H1 (cell line): ENCODE measurements at places on chromosomes 13 and 19. TPM values are rescaled to one million over a fixed set of nuclear protein-coding genes. Genes with fewer than 3 reads are reported as not detected.
A peak's percentile ranks its signal among the peaks of the same experiment; 100 is the strongest.

- H3K27me3 ChIP-seq = no peaks in the 10 kb centered on the region
- no peak for DNase-seq
- H3K4me3 ChIP-seq = no peak overlapping the region
- H3K36me3 ChIP-seq = peaks cover 45% of the 10 kb centered on the region
- H3K27ac ChIP-seq = no peak overlapping the region; the same call in 1 of the 2 replicates
Measured at GRCh38 chr19:1577929-1578618, 9.9 kb upstream of the MEX3D start.

GRCh38 chr13:24802074-24802473, 38.1 kb downstream of the RNF17 start:
- no peaks in the 10 kb centered on the region for H3K4me1 ChIP-seq
- no peaks in the 10 kb centered on the region for H3K27me3 ChIP-seq

DNA sequence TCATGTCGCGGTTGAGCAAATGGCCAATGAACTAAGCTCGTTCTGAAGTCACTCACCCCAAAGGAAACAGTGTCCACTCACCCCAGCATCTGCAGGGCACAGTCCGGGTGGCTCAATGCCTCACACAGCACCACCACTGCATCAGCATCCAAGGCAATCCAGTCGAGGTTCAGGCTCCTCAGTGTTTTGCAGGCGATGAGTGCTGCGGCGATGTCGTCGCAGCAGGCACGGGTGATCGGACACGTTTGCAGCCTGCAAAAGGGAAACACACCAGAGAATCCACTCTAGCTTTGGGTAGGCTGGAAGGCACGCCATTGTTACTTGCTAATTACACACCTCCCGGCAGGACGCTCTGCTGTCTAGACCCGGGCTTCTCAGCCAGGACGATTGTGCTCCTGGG, 26.5 kb downstream of the NLRP9 start:
- H3K27ac ChIP-seq = no peak overlapping the region
- DNase-seq = no peak

- DNase-seq = no peak
- no peaks in the 10 kb centered on the region for H3K36me3 ChIP-seq
- no peak overlapping the region for H3K27ac ChIP-seq
- no peak overlapping the region for H3K4me3 ChIP-seq
- no peaks in the 10 kb centered on the region for H3K27me3 ChIP-seq
- no peaks in the 10 kb centered on the region for H3K4me1 ChIP-seq
Measured at GRCh38 chr19:17086834-17087233, 11.3 kb downstream of the MYO9B start.

DNA sequence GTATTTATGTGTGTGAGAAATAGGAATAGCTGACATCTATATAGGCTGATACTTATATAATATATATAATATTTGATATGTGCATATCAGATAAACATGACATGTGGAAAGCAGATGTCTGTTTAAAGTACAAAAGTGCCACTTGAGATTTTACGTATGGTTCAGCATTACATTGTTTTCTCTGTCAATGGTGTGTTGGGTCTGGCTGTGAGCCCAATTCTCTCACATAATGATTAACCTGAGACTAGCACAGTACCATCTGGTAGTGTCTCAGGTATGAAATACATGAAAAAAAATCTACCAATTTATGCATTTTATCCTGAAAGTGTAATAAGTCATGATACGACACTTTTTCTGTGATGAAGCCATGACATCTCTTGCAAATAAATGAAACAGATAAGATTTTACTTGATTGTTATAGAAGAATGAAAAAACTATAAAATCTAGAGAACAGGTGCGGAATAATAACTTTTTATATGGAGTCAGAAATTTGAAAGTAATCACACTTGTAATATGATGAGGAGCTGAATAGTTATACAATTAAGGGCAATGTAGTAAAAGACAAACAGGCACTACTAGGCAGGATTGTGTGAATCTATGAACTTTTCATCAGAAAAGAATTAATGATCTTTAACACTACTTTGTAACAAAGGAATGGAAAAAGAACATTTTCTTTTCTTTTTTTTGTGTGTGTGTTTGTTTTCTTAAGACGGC, 1405.0 kb downstream of the OLFM4 start:
- DNase-seq = no peak
- no peaks in the 10 kb centered on the region for H3K4me1 ChIP-seq
- no peak overlapping the region for H3K4me3 ChIP-seq
- no peak overlapping the region for H3K27ac ChIP-seq
- H3K36me3 ChIP-seq = no peaks in the 10 kb centered on the region

GRCh38 chr13:42056583-42056982, 8.1 kb downstream of the DGKH start:
- H3K27ac ChIP-seq = no peak overlapping the region
- no peaks in the 10 kb centered on the region for H3K27me3 ChIP-seq
- H3K36me3 ChIP-seq = no peaks in the 10 kb centered on the region
- no peak for DNase-seq
- no peak overlapping the region for H3K4me3 ChIP-seq

GRCh38 chr13:106151056-106151699, 384.3 kb downstream of the EFNB2 start:
- H3K36me3 ChIP-seq = no peaks in the 10 kb centered on the region
- H3K4me1 ChIP-seq = 0 out of 2 replicates have a peak, but pooled peaks cover 2% of the 10 kb centered on the region
- peak; percentile 15 for DNase-seq
- H3K4me3 ChIP-seq = no peak overlapping the region

DNA sequence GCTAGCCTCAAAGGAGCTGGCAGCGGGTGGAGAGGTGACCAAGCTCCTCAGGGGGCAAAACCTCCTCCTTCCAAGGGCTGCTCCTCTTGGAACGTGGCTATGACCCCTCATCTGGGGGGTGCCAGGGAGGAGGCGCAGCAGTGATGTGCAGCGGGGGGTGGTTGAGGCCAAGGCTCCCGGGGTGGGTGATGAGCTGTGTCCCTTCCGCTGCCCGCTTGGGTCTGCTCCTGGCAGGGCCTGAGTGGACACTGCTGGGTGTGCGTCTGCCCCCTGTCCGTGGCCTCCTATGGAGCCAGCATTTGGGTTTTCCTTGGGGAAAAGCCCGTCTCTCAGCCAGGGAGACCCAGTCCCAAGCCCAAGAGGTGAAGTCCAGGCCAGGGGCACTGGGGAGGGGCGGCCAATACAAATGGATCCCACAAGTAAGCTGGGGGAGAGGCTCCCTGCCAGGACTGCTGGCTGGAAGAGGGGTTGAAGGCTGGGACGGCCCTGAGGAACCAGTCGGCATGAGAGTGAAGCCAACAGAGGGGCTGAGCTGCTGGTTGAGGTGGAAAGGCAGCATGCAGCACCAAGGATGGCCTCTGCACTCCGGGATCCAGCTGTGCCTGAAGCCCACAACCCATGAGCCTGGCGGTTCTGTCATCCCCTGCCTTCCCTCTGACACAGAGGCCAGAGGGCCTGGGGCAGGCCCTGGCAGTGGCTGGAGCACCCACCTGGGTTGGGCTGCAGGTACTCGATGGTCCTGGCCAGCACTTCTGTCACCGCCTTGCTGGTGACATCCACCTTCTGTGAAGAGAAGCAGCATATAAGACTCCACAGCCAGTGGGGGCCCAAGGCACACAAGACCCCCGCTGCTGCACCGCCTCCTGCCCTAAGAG, 22.7 kb downstream of the MPND start:
- H3K36me3 ChIP-seq = peaks cover 10% of the 10 kb centered on the region; the same call in 1 of the 2 replicates
- H3K4me1 ChIP-seq = no peaks in the 10 kb centered on the region
- no peak overlapping the region; the same call in 1 of the 2 replicates for H3K27ac ChIP-seq
- no peak overlapping the region for H3K4me3 ChIP-seq

- no peak for DNase-seq
- H3K4me1 ChIP-seq = peaks cover 12% of the 10 kb centered on the region
- peaks cover 51% of the 10 kb centered on the region for H3K27me3 ChIP-seq
- no peaks in the 10 kb centered on the region for H3K36me3 ChIP-seq
- peak within 1 kb of the TSS; percentile 53 for H3K4me3 ChIP-seq
Measured at GRCh38 chr19:45601524-45602374, at the start of gene GPR4. Gene GPR4, minus strand, starts transcription at chr19:45602212. Its CDS starts 10,346 bp downstream, at chr19:45591866.

DNA sequence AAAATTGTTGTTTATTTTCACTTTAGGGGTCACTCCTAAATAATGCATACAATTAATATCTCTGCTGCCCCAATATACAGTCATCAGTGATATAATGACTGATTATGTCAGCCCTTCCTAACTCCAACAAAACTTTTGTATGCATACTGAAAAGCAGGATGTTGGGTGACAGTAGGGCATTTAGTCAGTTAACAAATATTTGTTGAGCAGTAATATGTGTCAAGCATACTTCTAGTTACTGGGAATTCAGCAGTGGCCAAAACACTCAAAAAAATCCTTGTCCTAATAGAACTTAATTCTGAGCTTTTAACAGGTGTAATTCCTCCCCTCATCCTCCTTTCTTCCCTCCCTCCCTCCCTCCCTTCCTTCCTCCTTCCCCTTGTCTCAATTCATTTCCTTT, 560.7 kb upstream of the KLHL1 start:
- DNase-seq = no peak
- H3K27ac ChIP-seq = no peak overlapping the region
- no peaks in the 10 kb centered on the region for H3K36me3 ChIP-seq
- no peaks in the 10 kb centered on the region for H3K4me1 ChIP-seq

The PRRG2 gene
- 5.6 and 6.3 TPM in 2 replicates for polyA plus RNA-seq

The MLNR gene
- 0.29 and 0.69 TPM in 2 replicates for polyA plus RNA-seq

The B3GLCT gene
- 0.83 and 1.5 TPM in 2 replicates for polyA plus RNA-seq

The FLT1 gene
- 19.7 and 25.3 TPM in 2 replicates for polyA plus RNA-seq

The PRR22 gene
- 1.9 and 4.1 TPM in 2 replicates for polyA plus RNA-seq

The FBXO17 gene
- 11.7 and 19.9 TPM in 2 replicates for polyA plus RNA-seq

The APOE gene
- polyA plus RNA-seq = 1,258 and 1,819 TPM in 2 replicates

The GFY gene
- 0.68 and 1.2 TPM in 2 replicates for polyA plus RNA-seq
